ENCODE measurements at places on chromosomes 4 and X.

- DNase-seq = peak; percentile 2
Observed at GRCh38 chr4:18049446-18049845, 27.9 kb upstream of the LCORL start.

GRCh38 chrX:2954541-2954940 is 25.4 kb upstream of the ARSD start:
- DNase-seq = no peak

- DNase-seq = no peak
Observed at GRCh38 chr4:168888715-168889215, 121.3 kb downstream of the CBR4 start.

DNA sequence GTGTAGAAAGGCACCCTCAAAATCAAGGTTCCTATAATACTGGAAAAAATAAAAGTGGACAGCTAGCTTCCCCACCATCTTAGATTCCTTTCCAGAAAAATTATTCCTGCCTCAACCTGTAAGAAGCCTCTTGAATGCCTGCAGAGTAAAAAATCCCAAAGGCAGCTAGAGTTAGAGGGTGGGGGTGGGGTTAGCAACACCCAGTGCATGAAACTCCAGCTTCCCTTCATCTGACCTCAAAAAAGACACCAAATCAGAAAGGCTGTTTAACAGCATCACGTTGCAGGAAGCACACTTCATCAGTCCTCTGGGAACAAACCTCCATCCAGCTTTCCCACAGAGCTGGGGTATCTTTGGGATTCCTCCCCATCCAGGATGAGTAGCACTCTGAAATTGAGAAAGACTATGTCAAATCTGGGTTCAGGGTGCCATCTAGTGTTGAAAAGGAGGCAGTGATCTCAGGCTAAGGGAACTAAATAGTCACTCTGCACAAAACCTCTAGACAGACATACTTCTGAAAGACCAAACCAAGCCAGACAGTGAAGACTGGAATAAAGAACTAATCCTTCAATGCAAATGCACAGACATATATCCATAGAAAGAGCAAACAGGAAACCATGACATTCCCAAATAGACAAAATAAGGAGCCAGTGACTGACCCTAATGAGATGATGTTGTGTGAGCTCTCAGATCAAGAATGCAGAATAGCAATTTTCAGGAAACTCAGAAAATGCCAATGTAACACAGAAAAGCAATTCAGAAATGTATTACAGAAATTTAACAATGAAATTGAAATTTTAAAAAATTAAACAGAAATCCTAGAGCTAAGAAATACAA is 97.9 kb downstream of the ARHGEF9 start:
- peak; percentile 60 for DNase-seq

GRCh38 chrX:33041141-33041540 is 170.2 kb downstream of the DMD start:
- DNase-seq = no peak

DNA sequence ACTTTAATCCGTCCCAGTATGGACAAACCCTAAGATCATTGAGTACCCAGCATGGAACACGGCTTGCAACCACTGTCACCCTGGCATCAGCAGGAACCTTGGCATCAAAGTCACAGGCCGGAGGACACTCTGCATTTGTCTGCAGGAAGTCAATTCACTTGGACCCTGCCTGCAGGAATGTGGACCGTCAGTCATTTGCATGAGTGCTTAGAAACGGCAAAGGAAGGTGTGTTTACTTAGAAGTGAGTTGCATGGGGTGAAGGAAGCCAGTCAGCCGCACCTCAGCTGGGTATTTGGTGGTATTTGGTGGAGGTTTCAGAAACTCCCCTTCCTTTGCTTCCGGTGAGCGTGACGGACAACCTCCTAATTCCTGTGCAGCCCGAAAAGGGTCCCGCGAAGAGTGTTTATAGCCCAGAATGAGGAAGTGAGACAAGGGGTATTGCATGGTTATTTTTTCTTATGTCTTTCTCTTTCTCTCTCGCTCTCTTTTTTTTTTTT is 15.5 kb downstream of the P2RY8 start:
- no peak for DNase-seq

- DNase-seq = peak; percentile 82
Observed at GRCh38 chrX:16484338-16484737, 165.6 kb upstream of the S100G start.

DNA sequence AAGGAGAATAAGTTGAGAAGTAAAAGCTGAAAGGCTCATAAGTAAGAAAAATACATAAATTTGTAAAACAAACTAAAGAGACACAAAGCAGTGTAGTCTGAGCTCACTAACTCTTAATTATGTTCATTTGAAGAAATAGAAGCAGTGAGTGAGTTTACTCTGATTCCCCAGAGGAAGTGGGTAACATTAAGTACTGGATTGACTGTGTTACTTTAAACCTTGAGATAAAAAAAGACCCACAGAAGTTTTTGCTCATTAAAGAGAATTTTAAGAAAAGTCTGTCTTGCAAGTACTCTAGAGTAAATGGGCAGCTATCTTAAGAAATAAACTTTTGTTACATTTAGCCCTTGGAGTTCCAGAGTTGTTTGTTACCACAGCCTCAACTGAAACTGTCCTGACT is 2466.9 kb downstream of the PCDH7 start:
- no peak for DNase-seq

DNA sequence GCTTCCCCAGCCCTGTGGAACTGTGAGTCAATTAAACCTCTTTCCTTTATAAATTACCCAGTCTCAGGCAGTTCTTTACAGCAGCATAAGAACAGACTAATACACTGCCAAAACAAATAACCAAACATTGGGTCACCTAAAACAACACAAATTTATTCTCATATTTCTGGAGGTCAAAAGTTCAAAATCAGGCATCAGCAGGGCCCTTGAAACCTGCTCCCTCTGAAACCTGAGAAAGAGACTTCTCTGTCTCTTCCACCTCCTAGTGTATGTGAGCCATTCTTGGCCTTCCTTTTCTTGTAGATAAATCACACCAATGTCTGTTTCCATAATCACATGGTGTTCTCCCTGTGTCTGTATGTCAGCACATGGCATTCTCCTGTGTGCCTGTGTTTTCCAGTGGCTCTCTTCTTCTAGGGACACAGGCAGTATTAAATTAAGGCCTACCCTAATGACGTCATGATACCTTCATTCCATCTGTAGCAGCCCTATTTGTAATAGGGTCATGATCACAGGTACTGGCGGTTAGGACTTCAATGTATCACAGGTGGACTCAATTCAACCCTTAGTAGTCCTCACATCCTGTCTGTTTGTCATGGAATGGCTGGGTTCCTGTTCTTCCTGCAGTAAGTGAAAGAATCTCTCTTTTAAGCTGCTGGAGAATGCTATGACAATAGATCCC is 147.3 kb upstream of the CLNK start:
- DNase-seq = no peak

GRCh38 chr4:158239196-158239595 is 28.9 kb downstream of the TMEM144 start:
- DNase-seq = no peak

- no peak for DNase-seq
Observed at GRCh38 chrX:147537172-147537571, 374.5 kb upstream of the FMR1 start.

DNA sequence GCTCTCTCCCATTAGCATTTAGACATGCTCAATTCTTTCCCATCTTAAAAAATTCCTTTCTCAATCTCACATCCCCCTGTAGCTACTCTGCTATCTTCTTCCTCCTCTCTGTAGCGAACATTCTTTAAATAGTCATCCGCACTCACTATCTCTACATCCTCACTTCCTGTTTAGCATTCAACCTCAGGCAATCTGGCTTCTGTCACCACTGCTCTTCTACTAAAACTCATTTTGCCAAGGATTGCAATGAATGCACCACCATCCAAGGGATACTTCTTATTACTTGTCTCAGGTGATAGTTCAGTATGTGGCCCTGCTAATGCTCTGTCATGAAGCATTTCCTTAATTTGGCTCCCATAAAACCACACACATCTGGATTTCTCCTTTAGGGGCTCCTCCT is 10.9 kb upstream of the TET2 start:
- DNase-seq = peak; percentile 62

DNA sequence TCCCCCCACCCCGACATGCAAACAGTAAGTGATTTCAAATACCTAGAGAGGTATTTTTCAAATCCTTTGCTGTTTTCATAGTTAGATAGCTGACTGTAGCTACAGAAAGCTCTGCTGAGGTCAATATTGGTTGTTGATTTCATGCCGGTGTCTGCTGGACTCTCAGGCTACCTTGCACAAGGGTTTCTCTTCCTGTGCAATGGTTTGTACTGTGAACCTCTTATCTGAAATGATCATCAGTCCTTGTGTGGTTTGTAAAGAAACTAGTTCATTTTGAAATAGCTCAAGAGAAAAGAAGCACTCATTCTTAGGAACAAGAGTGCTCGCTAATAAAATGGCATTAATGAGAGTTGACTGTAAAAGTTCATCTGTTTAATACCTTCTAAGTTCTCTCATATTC is 2.1 kb downstream of the MTM1 start:
- DNase-seq = peak; percentile 18

- DNase-seq = no peak
Observed at GRCh38 chr4:37415845-37416369, 171.4 kb downstream of the NWD2 start.

GRCh38 chr4:23630110-23630509 is 259.7 kb downstream of the PPARGC1A start:
- DNase-seq = no peak

- DNase-seq = peak; percentile 49
Observed at GRCh38 chr4:87912164-87913004, 63.1 kb upstream of the SPP1 start.

DNA sequence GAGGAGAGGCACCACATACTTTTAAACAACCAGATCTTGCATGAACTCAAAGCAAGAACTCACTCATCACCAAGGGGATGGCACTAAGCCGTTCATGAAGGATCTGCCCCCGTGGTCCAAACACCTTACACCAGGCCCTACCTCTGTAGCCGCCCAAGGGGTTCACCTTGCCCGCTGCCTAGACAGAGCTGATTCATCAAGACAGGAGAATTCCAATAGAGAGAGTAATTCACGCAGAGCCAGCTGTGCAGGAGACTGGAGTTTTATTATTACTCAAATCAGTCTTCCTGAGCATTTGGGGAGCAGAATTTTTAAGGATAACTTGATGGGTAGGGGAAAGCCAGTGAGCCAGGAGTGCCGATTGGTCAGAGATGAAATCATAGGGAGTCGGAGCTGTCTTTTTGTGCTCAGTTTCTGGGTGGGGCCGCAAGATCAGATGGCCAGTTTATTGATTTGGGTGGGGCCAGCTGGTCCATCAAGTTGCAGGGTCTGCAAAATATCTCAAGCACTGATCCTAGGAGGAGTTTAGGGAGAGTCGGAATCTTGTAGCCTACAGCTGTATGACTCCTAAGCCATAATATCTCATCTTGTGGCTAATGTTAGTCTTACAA is 364.7 kb downstream of the PCDH7 start:
- no peak for DNase-seq

- peak; percentile 73 for DNase-seq
Observed at GRCh38 chr4:128220286-128221235, 67.1 kb downstream of the PGRMC2 start.

- peak; percentile 17 for DNase-seq
Observed at GRCh38 chr4:71498002-71498401, 159.2 kb downstream of the SLC4A4 start.

GRCh38 chr4:65646136-65646535 is 24.2 kb downstream of the EPHA5 start:
- no peak for DNase-seq

GRCh38 chrX:77937291-77937690 is 26.8 kb downstream of the ATP7A start:
- peak; percentile 44 for DNase-seq

DNA sequence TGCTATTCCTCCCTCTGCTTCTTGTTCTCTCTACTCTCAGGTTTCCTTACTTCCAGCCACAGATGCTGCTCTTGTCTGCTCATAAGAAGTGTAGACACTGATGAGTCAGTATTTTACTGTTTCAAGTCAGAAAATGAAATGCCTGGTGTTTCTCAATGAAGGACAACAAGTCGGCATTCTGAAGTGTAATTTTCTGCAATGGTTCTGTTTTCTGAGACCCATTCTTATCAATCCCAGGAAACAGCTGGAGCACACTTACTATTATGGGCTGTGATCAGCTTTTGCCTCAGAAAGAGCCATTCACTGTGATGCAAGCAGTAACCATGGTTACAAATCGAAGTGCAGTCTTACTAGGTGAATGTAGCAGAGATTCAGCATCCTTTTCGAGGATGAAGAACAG is 42.0 kb downstream of the SLC4A4 start:
- peak; percentile 38 for DNase-seq

GRCh38 chrX:39676434-39676833 is 421.3 kb downstream of the BCOR start:
- DNase-seq = no peak

- DNase-seq = no peak
Observed at GRCh38 chr4:151908734-151909497, 148.1 kb upstream of the GATB start.

- DNase-seq = peak; percentile 2
Observed at GRCh38 chr4:41880840-41881831, 54.1 kb upstream of the TMEM33 start.

DNA sequence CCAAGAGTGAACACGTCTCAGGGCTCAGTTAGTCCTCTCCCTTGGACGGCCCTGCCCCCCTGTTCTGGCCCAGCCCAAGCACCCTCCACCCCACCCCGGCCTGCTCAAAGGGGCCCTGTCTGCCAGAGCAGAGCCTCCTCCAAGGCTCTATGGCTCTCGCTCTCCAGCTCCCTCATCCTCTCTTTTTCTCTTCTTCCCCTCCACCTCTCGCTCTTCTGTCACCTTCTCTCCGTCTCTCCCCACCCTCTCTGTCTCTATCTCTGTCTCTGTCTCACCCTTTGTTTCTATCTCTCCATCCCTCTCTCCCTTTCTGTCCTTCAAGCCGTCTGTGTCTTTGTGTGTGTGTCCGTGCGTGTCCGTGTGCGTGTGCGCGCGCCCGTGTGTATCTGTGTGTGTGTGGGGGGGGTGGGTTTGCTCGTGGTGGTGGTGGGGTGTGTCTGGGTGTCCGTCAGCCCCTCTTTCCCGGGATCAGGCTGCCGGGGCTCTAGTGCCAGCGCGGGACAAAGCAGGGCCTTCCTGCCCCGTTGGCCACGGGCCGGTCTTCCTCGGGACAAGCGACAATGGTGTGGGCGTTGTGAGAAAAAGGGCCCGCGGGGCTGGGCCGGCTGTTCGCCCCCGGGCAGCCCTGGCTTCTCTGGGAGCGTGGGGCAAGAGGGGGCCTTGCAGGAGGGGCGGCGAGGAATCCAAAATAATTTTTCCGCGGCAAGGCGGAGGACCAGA is 8.7 kb downstream of the FRG2 start:
- no peak for DNase-seq

GRCh38 chr4:58732973-58733372 is 1622.8 kb upstream of the IGFBP7 start:
- no peak for DNase-seq

DNA sequence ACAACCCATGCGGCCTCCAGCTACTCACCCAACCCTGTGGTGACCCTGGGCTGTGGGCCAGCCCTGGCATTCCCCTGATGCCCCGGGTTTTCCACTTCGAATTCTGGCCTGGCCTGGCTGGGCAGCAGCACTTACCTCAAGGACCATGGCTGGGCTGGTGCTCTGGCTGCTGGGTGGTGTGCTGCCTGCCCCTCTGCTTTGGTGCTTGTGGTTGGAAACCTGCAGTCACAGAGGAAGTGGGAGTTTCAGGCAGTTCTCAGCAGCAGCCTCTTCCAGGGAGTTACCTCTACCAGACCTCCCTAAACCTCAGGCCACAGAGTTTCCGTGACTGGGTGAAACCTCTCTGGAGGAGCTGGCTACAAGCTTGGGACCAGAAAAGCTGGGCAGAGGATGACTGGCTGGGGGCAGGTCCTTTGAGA is at the start of gene CXCR3:
TSS of gene CXCR3 (minus strand) at position 209 of the 419 bp plus-strand sequence. CDS start at position 147, 62 bp downstream.
- DNase-seq = peak; percentile 38

- no peak for DNase-seq
Observed at GRCh38 chr4:26984896-26985295, 124.3 kb downstream of the STIM2 start.
